ENCODE measurements at places on chromosomes 5 and 9.

DNA sequence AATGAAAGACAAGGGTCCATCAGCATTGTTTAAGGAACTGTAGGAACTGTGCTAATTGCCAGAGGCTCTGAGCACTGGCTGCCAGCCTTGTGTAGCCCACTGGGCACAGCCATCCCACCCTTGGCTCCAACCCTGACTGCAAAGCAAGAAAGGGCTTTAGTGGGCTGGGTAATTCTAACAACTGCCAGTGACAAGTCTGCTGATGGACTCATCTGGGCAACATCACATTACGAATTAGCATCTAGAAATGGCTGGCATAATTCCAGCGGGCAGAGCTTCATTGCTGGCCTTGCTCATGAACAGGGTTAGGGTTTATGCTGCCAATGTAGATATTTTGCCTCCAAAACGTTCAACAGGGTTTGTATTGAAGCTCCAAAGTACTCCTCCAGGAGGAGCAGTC lies 326.9 kb downstream of the ARHGEF28 start:
- DNase-seq, result no peak

- no peak for DNase-seq
Observed at GRCh38 chr5:174759091-174759490, 34.7 kb downstream of the MSX2 start.

- no peak for DNase-seq
Observed at GRCh38 chr9:124004593-124004992, 7.0 kb upstream of the LHX2 start.

DNA sequence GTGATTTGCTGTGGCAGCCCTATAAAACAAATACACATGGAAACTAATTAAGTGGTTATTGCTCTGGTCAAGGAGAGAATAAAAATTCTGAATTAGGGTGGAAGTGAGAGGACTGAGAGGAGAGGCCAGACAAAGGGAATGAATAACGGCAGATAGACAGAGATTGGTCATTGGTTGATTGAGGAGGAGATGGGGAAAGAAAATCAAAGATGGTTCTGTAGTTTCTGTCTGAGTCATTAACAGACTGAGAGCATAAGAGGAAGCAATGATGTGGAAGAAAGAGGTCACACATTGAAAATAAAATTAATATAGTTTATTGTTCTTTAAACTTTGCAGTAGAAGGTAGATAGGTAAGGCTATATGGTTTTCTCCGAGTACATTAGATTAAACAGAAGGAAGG lies 469.8 kb downstream of the ACTL7B start:
- DNase-seq, result no peak

DNA sequence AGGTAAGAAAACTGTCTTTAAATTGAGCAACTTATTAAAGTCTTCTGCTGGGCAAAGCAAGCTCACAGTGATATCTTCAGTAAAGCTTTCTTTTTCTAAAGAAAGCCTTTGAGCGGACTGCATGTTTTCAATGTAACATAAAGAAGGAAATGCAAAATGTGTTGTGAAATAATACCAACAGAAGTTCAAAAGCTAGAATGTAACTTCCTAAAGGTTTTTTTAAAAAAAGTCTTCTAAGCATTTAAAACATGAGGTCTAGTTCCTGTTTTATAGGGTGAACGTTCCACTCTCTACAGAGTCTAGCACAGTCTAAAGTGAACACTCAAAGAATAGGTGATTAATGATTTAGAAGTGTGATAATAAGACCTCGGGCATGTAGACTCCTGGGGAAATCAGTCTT lies 62.9 kb downstream of the DENND1A start:
- DNase-seq, result peak; percentile 26

GRCh38 chr5:81017320-81017719 lies 57.2 kb downstream of the RASGRF2 start:
- DNase-seq, result no peak

DNA sequence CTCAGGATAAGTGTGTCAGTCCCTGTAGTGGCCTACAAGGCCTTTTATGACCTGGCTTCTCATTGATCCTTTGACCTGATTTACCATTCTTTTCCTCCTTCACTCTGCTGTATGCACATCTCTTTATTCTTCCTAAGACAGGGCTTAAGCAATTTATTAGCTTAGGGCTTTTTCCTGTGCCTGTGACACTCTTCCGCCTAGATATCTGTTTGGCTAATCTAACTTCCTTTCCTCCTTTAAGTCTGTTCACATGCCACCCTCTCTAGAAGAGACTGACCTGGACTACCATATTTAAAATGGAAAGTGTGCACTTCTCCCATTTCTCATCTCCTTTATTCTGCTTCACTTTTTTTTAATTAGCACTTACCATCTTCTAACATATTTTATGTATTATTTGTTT lies 29.1 kb downstream of the FOCAD start:
- no peak for DNase-seq

GRCh38 chr9:131629825-131630204 lies 84.5 kb downstream of the PRRT1B start:
- no peak for DNase-seq

Data from hematopoietic multipotent progenitor cell (in vitro differentiated cells).